ENCODE measurements at places on chromosomes 16 and 17.
A peak's percentile ranks its signal among the peaks of the same experiment; 100 is the strongest.

DNA sequence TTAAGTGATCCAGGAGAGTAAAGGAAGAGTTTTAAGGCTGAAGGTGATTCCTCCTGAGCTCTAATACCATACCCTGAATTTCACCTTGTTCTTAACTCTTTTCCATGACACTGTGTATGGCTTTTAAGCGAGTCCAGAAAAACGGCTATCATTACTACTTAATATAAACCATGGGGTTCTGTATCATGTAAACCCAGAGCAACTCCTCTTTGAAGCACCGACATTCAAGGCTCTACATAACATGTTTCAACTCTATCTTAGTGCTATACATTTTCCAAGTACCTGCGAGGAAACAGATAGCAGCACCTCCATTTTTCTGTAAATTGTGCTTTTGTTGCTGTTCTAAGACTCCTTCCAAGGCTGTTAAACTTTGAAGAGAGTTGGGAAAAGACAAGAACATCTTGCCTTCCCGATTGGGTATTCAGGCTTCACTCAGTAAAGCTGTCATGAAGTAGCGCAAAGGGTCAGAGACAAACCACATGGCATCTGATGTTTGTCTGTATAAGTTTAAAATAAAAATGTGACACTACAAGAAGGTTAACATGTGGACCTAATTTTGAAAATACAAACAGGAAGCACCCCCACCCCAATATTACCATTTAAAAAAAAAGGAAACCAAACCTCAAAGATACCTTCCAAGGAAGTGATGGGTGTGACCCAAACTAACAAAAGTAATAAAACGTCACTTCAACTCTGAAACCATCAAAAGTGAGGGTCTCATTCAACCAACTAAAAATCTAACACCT lies 3.9 kb downstream of the STAT5B start:
- DNase-seq, result no peak

DNA sequence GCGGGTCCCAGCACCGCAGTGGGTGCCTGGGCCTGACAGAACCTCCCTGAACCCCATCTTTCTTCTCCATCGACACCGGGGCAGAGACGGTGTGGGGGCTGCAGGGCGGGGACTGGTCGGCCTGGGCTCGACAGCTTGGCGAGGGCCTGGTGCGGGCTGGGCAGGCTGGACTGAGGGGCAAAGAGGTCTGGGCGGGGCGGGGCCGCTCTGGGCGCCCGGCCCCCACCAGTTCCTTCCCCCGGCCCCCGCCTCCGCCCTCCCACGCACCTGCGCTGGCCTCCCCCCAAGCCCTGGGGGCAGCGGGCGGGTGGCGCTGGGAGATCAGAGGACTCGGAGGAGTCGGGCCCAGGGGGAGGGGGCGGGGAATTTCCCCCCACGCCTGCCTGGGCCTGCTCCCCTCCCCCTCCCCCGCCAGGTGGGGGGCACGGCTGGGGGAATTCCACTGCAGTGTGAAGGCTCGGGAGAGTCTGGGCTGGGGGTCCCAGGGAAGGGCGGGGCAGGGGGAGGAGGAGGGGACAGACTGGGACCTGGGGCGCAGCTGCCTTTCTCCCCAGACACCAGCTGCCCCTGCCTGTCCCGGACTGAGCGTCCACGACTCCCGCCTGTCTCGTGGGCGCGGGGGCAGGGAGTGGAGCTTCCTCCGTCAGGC lies 877 bp upstream of the KREMEN2 start:
- no peak for DNase-seq

DNA sequence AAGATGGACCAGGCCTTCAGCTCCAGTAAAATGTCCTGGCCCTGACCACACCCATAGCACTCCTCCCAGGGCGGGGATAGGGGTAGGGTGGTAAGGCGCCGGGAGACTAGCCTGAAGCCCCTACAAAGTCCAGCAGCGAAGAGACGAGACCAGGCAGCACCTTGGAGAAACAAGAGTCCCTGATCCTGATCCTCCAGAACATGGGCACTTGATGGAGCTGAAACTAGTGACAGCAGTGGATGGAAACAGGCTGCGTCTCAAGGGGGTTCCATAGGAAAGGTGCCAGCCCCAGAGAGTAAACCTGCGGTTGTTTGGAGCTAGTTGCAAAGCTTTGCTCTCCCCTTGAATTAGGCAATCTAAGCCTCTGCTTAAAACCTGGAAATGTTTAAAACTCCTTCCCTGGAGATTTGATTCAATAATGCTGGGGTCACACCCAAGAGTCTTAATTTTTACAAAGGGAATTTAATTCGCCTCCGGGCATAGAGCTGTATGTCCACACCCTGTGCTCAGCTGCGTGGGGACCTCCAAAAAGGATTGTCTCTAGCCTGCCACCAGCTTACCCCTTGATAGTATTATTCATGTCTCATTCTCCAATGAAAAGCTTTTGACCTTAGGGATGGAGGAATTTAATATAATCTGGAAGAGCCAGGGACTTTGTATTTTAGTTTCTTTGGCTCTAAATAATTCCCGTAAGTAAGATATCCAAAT lies 258.6 kb downstream of the PMP22 start:
- DNase-seq, result no peak

- DNase-seq, result peak; percentile 63
These were observed 38.7 kb downstream of the MYO18A start for GRCh38 chr17:29141514-29141876.

- DNase-seq, result no peak
These were observed 5.4 kb downstream of the ANKS3 start for GRCh38 chr16:4728676-4729075.

DNA sequence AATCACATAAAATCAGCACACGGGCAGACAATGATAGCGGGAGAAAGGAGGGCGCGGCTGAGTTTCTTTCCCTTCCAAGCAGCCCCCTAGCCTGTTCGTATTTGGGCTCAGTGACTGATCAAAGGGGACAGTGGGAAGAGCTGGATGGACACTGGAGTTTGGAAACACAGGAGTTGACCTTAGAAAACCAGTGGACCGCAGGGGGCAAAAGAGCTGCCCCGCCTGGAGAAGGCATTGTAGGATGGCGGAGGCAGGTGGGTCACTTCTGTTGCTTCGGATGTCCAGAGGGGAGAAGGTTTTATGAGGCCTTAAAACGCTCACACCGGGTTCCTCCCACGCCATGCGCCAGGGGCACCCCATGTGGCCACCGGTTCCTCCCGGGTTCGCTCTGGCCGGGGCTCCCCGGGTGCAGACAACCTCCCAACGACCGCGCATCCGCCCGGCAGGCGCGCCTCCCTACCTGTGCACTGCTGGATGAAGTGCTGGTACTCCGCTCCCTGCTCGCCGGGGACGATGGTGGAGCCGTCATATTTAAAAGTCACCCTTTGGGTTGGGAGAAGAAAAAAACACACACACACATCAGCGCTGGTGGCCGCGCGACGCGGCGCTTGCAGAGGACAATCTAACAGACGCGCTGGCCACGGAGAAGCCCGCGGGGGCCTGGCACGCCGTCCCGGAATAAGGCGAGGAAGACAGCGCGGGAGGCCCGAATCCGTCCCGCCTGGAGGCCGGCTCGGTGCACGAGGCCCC lies 662 bp downstream of the COTL1 start:
- peak; percentile 35 for DNase-seq

DNA sequence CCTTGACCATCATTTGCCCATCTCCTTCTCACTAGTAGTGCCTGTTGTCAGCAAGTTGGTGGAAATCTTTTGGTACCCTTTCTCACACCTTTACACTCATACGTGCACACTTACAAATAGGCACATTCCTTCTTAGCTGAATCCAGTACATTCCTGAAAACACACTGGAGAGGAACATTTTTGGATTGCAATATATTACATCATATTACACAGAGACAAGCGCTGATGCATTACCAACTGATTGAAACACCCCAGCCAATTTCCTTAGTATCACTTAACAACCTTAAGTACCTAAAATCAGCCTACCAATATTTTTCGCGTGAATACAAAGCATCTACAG lies 64.1 kb downstream of the PLCG2 start:
- DNase-seq, result no peak

- DNase-seq, result no peak
These were observed 15.5 kb downstream of the SPACA3 start for GRCh38 chr17:33007186-33007585.
